ENCODE measurements at places on chromosomes 12 and 14.

DNA sequence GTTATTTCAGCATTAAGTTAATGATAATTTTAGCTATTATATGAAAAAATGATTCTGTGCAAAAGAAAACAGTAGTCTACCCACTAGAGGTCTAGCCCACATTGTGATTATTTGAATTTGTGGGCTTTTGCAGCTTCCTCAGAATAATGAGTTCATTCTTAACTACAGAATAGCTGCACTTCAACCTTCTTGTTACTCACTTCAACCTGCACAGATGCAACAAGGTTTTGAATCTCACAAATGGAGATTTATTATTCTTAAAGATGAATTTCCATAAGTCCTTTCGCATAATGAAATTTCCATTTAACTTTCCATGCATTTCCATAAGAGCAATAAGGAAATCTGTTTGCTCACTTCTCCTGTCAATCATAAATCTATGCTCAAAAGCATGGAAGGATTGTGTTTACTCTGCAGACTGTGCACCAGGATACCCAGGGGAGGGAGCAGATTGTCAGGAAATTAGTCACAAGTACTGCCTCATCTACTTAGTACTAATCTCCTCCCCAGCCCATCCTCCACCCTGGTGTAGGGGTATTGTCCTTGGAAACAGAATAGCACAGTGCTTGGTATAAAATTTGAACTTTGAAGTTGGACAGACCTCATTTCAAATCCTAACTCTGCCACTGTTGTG, 24.1 kb downstream of the PTGER2 start:
- no peak for DNase-seq

GRCh38 chr14:85501751-85502150, 28.2 kb upstream of the FLRT2 start:
- DNase-seq, result no peak

GRCh38 chr12:16198884-16199283, 78.6 kb downstream of the SLC15A5 start:
- DNase-seq, result no peak

DNA sequence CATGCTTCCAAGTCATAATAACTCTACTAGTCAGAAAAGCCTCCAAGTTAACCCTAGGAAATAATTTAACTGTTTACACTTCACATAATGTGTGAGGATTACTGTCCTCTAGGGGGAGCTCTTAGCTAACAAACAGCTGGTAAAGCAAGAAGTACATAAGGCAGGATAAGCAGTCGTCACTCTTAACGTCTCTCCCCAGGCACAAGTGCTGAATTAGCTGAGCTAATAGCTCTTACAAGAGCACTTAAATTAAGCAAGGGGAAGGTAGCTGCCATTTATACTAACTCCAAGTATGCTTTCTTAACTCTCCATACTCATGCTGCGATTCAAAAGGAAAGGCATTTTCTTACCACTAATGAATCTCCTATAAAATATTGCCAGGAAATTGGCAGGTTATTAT, 79.3 kb upstream of the TSPAN11 start:
- DNase-seq, result no peak

GRCh38 chr12:102799229-102799628, 117.8 kb downstream of the PAH start:
- DNase-seq, result no peak

GRCh38 chr12:27094726-27095125, 12.3 kb upstream of the C12orf71 start:
- no peak for DNase-seq

- DNase-seq, result no peak
These were observed 202.8 kb upstream of the SOX5 start for GRCh38 chr12:24152270-24152669.

DNA sequence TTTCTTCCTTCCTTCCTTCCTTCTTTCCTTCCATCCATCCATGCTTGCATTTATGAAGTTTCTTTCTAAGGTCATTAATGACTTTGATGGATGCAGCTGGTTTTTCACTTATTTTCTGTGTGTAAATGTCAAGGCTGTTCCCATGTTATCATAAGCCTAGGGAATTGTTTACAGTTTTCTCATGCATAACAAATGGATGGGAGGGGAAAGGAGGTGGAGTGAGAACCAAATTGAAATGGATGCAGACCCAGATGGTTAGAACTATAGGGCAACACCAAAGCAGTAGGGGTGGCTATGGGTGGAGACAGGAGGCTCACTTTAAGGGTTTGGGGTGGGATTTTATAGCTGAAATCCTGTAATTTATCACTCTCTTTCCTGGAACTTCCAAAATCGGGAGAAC, 146.2 kb downstream of the TPH2 start:
- DNase-seq, result no peak

- no peak for DNase-seq
These were observed 53.4 kb upstream of the NAV3 start for GRCh38 chr12:77777274-77777673.

GRCh38 chr14:56271970-56272369, 153.8 kb downstream of the PELI2 start:
- no peak for DNase-seq

DNA sequence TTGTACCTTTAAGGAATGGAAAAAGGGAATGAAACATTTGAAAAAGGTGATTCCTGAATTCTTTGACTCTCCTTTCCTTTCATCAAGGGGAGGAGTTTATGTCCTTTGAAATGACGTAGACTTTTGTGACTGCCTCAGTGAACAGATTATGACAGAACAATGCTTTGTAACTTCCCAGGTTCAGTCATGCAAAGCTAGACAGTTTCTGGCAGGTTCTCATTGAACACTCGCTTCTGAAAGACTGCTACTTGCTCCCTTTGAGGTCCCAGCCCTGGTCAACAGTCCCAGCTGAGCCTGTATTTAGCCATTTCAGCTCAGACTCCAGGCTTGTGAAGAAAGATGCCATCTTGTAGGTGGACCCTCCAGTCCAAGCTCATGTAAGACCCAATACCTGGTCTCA, 1178.9 kb downstream of the BCL11B start:
- no peak for DNase-seq

- DNase-seq, result no peak
These were observed 51.3 kb upstream of the PLBD1 start for GRCh38 chr12:14618983-14619382.

GRCh38 chr12:124837249-124837897, 26.3 kb downstream of the SCARB1 start:
- DNase-seq, result no peak

- DNase-seq, result no peak
These were observed 36.8 kb upstream of the SCAF11 start for GRCh38 chr12:46027172-46027571.

DNA sequence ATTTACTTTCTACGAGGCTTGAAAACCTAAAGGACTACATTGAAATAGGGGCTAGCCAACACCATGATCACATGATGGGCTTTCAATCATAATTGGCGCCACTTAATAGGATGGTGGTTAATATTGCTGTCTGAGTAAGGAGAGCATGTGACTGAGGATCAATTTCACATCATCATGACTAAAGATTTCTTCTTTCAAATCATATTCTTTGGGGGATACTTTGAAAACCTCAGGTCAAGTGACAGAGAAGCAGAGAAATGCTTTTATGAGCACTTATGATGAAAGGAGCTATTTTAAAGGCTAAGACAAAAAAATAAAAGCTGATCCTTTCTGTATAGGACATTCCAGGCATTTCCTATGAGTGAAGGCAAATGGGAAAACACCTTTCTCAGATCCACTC, 42.9 kb upstream of the KRAS start:
- no peak for DNase-seq

DNA sequence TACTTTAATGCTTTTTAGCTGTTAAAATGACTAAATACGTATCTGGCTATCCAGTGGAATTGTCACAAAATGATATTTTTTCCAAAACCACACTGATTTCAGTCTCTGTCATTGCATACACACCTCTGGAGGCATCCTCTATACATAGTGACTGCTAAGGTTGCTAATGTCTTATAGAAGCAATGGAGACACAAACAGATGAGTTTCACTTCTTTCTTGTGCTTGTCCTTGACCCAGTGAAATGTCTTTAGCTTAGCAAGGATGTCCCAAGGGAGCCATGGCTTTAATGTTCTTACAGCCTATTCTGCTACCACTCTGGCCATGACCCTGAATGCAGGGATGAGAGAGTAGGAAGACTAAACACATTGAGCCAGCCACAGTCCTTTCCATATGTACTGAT, 90.3 kb downstream of the TPH2 start:
- DNase-seq, result no peak

DNA sequence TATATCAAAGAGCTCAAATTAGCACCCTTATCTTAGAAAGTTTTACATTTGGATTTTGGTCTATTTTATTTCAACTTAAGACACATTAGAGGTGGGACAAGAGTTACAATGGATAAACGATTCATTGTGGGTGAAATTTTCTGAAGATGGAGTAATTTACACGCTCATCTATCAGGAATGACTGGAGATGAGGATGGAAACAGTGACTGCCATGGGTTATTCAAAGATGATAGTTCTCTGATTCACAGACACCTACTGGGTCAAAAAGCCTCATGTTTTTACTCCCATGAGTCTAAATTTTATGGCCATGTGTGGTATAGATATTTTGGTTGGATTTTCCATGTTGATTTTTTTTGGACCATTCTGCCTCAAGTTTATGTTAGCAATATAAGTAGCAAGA, 22.1 kb downstream of the SAMD4A start:
- no peak for DNase-seq

GRCh38 chr12:44245932-44246331, 410.1 kb downstream of the TMEM117 start:
- no peak for DNase-seq

GRCh38 chr14:99655521-99655920, 10.6 kb downstream of the HHIPL1 start:
- DNase-seq, result no peak

DNA sequence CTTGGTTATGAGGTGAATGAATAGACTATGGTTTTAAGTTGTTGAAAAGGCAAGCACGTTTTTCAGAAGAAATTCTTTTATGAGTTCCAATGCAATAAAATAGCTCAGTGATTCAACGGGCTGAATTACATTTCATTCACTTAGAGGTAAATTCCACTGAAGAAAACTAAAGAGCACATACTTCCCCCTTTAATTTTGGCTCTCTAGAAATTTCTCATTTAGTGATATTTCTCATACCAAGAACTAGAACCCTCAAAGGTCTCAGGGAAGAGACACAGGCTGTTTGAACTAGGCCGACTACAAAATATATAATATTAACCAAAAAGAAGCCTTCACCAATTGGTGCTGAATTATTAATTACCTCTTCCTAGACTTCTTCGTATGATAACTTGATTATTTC, 68.6 kb downstream of the TAOK3 start:
- no peak for DNase-seq

- no peak for DNase-seq
These were observed 625 bp upstream of the ABHD12B start for GRCh38 chr14:50871228-50871627.

DNA sequence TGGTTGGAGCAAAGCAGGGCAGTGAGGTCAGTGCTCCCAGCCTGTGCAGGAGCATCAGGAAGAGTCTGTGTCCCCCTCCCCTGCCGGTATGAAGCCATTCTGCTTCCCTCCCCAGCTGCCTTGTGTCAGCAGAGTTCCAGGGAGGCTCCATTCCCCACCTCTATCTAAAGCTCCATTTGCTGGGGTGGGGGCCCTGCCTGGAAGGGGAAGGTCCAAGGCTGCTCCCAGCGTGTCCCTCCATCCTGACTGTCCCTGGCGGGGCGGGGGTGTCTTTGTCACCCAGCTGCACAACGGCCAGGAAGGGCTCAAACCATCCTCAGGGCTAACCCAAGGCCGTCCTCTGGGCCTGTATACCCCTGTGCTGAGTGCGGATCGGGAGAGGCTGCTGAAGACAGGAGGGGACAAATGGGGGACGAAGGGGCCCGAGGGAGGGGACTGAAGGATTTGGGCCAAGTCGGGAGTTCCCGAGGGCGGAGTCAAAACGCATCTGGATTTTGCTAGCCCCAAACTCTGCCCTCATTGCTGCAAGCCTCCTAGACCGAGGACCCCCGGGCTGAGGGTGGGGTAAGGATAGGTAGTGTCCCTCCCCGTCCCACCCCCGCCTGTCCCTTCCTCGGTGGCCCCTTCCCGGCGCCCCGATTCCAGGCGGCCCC, 748 bp upstream of the ACVRL1 start:
- DNase-seq, result no peak

- no peak for DNase-seq
These were observed 37.7 kb upstream of the DUSP6 start for GRCh38 chr12:89389755-89390661.

DNA sequence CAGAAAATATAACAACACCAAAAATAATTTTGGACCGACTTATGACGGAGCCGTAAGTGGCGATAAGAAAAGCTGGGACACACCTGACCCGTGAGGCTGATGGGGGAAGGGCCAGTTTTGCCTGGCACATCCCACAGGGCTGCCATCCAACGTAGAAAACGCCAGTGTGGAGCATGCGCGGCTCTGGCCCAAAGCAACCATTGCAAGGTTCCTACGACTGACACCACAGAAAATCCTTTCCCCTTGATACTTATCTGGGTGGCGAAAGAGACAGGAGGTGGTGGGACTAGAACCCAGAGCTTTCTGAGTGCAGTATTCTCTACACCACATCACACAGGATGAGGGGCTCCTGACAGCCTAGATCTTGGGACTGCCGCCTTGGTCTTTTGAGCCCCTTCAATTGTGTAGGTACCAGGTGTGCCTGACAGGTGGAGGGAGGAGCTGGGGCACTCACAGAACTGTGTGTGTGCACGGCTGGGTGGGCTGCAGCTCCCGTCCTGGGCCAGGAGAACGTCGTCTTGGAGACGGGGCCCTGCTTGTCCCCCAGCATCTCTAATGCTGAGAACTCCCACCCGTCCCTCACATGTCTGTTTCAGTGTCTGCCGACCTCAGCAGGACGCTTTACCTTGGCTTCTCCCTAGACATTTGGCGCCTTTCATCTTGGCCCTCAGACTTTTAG, 17.4 kb upstream of the CACNA2D4 start:
- no peak for DNase-seq

GRCh38 chr14:23935158-23935557, 18.4 kb upstream of the DHRS4 start:
- no peak for DNase-seq

- no peak for DNase-seq
These were observed 102.2 kb downstream of the TTC6 start for GRCh38 chr14:37697489-37698121.

GRCh38 chr12:82408844-82409243, 50.5 kb downstream of the METTL25 start:
- DNase-seq, result no peak

GRCh38 chr12:69610126-69610525, 581 bp downstream of the LRRC10 start:
- no peak for DNase-seq

GRCh38 chr12:53506450-53506785, 866 bp downstream of the NPFF start:
- no peak for DNase-seq

GRCh38 chr14:101250336-101250947, 310.9 kb upstream of the DIO3 start:
- DNase-seq, result no peak

DNA sequence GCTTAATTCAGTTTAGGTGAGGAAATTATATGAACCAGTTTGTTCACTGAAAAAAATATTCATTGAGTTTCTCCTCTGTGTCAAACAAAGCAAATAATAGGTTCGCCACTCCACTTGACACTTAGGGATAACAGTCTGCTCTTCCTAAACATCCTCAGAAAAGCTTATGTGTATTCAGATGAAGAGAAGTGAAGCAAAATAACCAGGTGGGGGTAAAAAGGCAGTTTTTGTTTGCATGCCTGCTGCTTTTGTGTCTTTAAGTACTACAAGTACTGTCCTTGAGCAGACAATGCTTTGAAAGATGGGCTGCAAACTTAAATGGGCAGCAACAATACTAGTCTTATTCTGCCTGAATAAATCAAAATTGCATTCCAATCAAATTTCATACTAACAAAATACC, 910.7 kb upstream of the MDGA2 start:
- DNase-seq, result no peak

- peak; percentile 70 for DNase-seq
These were observed at the start of gene GALNT6 for GRCh38 chr12:51391283-51392123. TSS of gene GALNT6 (minus strand) at chr12:51391406. CDS start at chr12:51379781, 11,625 bp downstream.

GRCh38 chr14:73491256-73492042, 716 bp downstream of the RIOX1 start:
- peak; percentile 67 for DNase-seq

Measured in mesothelial cell of epicardium (in vitro differentiated cells).